ENCODE measurements at places on chromosomes 2 and 18.

GRCh38 chr18:2979871-2980790 is 32.8 kb downstream of the LPIN2 start:
- no peak for DNase-seq

GRCh38 chr2:178244777-178245176 is 50.5 kb downstream of the OSBPL6 start:
- no peak for DNase-seq

DNA sequence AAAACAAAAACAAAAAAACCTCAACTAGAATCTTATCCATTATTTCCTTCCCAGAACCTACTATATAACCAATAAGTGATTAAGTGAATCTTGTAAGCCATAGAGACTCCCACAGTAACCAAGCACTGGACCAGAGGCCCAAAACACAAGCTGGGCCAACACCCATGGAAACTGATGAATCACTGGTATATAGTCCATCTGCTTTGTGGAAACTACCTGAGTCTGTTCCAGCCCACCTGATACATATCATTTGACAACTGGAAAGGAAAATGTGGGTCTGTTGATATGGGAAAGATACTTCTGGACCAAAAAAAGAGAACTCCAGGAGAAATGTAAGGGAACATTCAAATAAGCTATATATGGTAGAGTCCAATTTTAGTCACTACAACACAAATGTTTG is 252.8 kb downstream of the MREG start:
- no peak for DNase-seq

DNA sequence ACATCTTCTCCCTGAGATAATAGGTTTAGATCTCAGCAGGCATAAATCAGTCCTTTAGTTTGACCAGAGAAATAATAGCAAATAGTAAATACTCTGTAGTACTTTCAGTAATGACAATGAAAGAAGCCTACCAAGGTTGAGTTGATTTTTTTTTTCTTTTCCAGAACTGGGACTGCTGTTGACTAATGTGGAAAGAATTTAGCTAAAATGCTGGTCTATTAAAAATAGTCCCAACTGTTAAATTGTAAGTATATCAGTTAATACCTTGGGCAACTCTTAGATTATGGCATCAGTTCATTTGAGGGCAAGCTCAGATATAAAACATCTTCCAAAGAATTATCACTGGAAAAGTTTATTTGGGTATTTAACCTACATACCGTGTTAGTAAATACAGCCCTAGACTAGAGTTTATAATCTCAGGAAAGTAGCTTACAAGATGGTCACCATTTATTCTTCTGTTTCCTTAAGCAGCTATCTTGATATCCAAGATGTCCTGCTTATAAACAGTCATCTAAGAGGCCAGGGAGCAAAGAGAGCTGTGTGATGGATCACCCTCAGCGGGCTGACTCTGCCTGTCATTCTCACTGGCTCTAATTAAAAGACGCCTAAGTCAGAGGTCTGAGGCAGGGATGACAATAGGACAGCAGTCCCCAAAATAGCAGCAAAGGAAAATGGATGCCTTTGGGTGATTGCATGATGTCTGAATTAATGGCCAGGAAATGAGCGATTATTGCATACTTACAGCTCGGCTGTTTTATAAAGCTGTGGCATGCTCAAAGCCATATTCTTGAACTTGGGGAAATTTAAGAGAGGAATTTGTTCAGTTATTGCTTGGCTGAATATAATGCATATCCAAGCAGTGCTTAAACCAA is 121.3 kb downstream of the MTX2 start:
- DNase-seq, result no peak

DNA sequence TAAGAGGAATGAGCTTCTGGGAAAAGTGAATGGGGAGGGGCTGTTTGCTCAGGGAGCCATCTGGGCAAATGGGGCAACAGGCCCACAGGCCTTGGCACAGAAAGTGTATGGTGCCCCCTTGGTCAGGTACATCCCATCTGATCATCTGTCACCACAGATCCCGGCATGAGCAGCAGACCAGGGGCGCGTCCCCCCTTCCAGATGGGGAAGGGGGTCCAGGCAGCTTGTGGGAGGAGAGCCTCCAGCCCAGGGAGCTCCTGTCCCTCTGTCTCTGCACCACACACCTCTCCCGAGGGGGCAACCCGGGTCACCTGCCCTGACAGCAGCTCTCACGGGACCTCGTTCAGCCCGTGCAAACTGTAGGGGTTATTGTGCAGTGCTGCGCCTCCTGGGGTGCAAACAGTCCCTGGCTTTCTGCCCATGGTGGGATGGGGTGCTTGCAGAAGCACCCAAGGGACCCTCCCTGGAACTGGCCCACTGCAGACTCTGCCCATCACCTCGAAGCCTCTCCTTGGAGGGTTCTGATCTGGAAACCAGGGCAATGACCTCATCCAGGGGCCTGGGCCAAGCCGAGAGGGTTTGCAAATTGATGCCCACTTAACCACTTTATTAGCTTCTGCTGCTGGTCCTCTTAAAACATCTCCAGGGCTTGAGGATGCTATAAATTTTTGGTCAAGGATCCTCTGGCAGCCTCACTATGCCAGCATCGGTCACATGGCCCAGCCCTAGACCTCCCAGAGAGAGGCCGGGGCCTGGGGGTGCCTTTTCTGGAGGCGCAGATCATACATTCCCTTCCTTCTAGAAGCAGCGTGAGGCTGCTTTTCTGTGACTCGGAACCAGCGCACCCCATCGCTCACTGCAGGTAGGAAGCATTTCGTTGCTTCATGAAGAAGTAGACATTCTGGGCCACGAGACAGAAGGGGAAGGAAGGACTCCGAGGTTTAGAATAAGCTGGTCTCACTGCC is 7.6 kb upstream of the BOK start:
- DNase-seq, result no peak

- no peak for DNase-seq
Measured at GRCh38 chr2:187769437-187769836, 215.2 kb upstream of the TFPI start.

DNA sequence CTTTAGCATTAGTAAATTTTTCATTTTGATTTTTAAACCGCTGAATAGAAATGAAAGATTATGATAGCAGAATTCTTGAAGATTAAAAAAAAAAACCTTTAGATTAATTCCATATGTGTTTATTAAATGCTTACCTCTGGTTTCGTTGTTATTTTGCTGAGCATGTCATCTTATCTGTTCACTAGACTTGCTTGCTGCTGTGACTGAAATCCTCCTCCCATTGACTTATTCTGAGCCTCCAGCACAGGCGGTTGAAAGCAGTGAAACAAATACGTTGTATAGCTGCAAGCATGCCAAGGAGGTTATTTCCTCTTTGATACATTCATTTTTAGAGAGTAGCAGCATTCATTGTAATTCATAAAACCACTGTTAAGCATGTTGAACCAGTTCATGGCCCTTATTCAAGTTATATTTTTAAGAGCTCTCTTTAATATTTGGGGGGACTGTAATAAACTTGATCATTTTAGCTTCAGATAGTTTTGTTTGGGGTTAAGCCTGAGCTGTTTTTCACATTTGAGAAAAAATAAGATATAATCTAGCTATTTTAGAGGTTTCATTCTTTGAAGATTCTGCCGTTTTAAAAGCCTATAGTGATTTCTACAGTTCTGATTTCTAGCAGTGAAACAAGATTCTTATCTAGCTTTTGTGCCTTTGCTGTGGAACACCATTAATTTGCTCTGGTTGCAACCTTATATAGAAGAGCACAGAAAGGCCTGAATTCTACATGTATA is at the start of gene HTR2B:
TSS of gene HTR2B (minus strand) at position 205 of the 731 bp plus-strand sequence. CDS start 1,278 bp downstream, outside the sequence.
- DNase-seq, result no peak

DNA sequence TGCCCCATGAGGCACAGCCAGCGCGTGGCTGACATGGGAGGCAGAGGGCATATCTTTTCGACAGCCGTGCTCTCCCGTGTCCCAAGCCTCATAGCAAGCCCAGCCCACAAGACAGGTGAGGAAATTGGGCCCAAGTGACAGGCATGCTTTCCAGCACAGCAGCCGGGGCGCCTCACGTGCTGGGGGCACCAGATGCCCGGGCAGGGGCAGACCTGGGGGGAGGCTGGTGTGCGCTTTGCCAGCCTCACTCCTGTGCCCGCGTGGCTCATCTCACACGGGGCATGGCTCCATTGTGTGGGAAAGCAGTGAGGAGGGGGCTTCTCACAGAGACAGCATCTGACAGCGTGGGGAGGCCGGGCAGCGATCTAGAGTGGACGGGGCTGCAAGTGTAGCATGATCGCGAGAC is 93.2 kb downstream of the USP40 start:
- DNase-seq, result no peak

DNA sequence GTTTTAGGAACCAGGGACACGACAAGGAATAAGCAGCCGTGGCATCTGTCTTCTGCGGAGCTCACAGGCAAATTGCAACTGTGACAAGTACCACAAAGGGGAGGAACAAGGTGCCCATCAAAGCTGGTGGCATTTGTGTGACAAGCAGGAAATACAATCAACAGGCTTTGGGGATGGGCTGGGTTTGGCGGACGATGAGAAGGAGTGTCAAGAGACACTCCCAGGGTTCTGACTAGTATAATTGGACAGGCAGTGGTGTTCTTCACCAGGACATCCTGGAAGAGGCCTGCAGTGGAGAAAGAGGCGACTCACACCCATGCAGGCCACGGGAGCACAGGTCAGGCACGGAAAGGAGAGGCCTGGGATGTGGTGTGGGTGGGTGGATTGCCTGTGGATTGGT is 14.2 kb upstream of the SPATA3 start:
- DNase-seq, result no peak

GRCh38 chr2:177245010-177245422 is 19.5 kb downstream of the NFE2L2 start:
- DNase-seq, result no peak

DNA sequence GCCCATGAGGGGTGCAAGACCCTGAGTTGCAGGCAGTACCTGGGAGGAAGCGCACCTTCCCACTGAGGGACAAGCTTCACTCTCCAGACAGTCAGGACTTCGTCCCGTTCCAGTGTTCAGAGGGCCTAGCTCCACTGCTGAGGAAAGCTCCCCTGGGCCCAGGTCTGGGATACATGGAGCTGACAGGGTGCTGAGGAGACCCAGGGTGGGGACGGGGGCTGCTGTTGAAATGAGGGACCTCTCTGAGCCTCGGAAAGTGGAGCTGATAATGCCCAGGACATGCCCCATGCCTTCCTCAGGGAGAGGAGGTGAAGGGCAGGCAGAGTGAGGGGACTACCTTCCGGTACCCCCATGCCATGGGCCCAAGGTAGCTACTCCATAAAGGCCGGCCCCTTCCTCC is 169.2 kb upstream of the MYCN start:
- no peak for DNase-seq

DNA sequence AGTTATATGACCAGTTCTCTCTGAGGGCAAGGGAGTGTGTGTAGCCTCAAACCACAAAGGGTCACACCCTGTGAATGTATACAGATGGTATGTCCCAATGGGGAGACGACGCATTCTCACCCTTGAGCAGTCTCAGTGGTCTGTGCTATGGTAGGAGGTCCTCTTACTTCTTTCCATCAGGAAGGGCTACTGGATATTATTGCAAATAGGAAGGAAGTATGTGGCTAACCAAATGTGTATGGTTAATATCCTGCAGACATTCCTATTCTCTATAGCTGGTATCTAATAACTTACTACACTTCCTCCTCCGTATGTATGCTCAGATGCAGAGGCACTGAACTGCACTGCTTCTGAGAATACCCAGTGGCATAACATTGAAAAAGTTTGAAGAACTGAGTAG is 306.7 kb upstream of the CCDC68 start:
- DNase-seq, result no peak

- DNase-seq, result no peak
Measured at GRCh38 chr2:145757503-145758246, 1237.8 kb upstream of the ZEB2 start.

DNA sequence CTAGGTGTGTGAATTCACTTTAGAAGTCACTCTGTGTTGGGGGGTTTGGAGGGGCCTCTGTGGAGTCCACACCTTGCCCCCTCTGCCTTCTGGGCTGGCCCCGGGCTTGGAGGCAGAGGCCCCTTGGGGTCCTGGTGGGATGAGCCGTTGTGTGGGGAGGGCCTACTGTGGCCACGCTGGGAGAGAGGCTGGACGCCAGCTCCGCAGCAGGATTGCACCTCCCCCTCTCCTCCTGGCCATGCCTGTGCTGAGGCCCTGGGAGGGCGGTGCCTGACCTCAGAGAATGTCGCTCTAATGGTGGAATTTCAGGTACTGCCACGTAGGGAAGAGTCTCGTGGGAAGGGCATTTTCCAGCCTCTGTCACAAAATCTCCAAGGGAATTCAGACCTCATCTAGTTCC is 237.0 kb downstream of the ATAD2B start:
- DNase-seq, result no peak

DNA sequence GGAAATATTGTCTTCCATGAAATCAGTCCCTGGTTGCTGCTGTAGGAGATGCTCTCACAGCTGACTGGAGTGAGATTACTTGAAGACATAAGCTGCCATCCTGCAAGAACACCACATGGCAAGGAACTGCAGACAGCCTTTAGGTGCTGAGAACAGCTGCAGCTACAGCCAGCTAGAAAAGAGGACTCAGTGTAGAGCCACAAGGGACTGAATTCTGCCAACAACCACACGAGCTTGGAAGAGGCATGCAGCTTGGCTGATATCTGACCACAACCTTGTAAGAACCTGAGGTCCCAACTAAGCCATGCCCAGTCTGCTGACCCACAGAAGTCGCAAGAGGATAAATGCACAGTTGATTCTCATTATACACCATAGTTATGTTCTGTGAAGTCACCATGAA is 181.8 kb upstream of the ARL4C start:
- no peak for DNase-seq

- no peak for DNase-seq
Measured at GRCh38 chr18:48514786-48515185, 24.0 kb upstream of the CTIF start.

GRCh38 chr2:105681927-105682326 is 62.8 kb upstream of the NCK2 start:
- no peak for DNase-seq

DNA sequence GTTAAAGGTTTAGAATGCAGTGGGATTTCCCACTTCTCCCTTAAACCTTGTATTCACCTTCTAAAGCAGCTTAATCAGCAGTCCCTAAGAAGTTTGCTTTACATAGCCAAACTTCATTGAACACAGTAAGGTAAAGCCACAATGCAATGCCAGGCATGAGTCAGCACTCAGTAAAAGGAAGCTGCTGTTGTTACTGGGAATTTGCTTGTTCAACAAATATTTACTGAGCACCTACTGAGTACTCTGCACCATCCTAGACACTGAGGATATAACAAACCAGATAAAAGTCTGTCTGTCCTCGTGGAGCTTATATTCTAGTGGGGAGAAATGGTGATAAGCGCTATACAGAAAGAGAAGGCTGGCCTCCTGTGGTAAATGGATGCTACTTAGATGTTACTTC is 162.7 kb downstream of the PKP4 start:
- DNase-seq, result peak; percentile 70

Measured in T47D (cell line).